ENCODE measurements at places on chromosomes 1 and 21.
A peak's percentile ranks its signal among the peaks of the same experiment; 100 is the strongest.

- no peak for DNase-seq
These were observed 1077.4 kb upstream of the ADGRL4 start for GRCh38 chr1:80083892-80084291.

GRCh38 chr1:30058970-30059369 lies 664.4 kb downstream of the MATN1 start:
- no peak for DNase-seq

DNA sequence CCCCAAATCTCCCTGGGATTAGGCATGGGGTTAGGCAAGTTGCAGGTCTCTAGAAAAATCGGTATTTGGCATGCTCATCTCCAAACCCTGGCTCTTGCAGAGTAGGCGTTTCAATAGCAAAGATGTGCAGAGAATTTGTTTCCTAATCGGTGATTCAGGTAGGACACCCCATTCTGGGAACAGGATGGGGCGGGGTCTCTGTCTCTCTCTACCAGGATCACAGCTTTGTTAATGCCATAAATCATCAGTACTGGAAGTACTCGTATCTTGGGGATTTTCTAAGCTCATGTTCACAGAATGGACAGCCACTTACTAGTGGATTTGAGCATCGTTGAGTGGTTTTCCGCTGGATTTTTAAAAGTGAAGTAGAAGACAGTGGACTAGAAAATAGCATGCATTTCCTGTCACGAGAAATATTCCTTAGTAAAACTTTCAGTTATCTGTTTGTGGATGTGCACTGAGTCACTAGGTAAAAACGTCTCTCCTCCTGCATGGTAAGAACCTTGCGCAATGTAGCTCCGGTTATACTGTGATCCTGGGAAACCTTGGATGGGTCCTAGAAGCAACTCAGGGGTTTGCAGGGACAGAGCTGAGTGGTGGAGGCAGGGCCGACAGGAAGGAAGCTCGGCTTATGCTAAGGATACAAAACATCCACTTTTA lies 5.1 kb downstream of the TMEM51 start:
- no peak for DNase-seq

GRCh38 chr1:40029608-40030007 lies 10.9 kb upstream of the CAP1 start:
- no peak for DNase-seq

- DNase-seq, result no peak
These were observed 55.0 kb downstream of the JAK1 start for GRCh38 chr1:64911326-64911725.

GRCh38 chr1:233844692-233845091 lies 59.8 kb upstream of the SLC35F3 start:
- no peak for DNase-seq

GRCh38 chr1:28156821-28157220 lies 19.7 kb downstream of the PTAFR start:
- DNase-seq, result no peak

DNA sequence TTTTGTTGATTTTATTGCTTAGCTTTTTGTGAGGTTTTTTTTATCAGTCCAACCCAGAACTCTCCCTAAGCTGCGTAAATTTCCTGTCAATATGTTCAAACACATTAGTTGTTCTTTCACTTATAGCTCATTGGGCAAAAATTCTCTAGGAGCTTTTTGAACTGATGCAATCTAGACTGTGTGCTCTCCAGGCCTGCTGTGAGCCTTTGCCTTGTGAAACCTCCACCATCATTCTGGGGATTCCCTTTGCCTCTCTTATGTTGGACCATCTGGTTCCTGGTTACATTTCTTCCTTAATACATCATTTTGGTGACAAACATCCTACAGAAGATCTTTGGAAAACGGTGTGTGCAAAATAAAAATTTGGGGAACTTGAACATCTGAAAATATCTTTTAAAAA lies 247.2 kb downstream of the LRRC7 start:
- DNase-seq, result no peak

DNA sequence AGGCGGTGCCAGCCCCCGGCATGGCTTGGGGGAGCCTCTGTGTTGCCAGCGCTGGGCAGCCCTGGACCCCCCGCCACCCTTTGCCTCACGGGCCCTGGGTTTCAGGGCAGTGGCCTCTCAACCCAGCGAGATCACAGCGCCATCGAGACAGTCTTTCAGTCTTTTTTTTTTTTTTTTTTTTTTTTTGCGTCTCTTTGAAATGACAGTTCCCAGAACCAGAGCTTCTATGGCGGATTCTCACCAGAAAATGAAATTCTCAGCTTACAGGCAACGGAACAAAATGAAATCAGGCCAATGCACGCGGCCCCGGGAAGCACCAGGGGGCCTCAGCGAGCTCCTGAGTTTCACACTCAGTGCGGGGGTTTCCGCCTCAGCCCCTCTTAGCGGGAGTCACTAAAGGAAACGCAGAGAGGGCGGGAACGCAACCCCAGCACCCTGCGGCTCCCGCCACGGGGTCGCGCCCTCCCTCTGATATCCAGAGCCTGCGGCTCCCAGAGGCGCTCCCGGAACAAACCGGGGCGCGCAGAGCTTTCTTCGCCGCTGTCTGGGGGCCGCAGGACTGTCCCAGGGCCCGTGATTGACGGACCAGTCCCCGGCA lies 8.0 kb upstream of the COL6A1 start:
- peak; percentile 87 for DNase-seq

GRCh38 chr1:157035121-157035520 lies 10.4 kb downstream of the ARHGEF11 start:
- no peak for DNase-seq

DNA sequence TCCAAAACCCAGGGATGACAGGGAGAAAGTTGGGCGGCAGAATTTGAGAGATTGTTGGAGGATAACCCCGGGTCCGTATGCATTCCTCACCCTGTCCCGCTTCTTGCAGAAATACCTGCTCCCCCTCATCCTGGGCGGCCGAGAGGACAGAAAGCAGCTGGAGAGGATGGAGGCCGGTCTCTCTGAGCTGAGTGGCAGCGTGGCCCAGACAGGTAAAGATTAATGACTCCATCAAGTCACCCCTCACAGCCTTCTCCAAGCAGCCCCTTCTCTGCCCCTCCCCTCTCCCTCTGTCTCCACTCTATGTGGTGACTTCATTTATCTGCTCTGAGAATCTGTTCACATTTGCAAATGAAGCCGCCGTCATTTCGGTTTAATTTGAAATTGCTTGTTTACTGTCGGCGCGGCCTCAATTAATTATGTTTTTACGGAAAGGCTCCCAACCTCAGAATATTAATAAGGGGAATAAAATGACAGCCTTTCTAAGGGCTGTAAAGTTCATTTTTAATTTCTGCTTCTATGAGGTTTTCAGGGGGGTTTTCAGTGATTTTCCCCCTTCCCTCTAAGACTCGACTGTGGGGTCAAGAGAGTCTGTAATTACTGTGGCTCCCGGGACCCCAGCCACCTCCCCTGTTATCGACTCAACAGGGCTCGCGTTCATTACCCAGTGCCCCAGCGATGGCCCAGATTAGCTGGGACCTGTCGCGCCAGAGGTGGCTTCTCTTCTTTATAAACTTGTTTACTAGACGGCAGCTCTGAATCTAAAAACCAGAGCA lies 148.3 kb downstream of the PEX14 start:
- no peak for DNase-seq

DNA sequence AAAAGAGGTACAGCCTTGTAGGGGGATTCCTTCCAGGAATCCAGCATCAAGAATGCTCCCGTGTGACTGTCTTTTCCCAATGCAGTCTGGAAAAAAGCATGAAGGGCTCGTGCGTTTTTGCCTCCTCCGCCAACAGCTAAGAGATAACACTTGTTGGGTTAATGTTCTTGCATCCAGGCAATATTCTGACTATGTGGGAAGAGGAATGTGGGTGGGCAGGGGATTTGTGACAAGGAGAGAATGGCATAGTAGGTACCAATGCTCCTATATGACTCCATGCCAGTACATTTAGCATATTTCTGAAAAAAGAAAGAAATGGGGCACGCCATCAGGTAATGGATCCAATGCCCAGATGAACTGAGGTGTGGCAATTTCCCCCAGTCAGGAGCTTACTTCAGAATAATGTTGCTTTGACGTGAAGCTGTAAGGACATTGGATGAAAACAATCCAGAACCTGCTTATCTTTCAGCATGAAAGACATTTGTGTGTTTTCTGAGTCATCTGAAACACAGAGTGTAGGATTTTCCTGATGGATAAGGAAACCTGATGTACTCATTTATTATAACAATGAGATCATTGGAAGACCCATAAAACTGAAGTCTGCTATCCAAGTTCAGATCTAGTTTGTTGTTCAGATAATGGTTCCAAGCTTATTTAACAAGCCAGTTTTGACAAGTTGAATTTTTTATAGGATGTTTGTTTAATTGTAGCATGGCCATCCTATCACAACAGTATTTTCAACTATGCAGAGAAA lies 105.5 kb downstream of the LYPLAL1 start:
- DNase-seq, result no peak

- no peak for DNase-seq
These were observed 53.4 kb downstream of the DPH5 start for GRCh38 chr1:100972185-100972584.

All from NCI-H1092 (cell line).